Stimulated activated CD4-positive, alpha-beta T cell treated with anti-CD3 and anti-CD28 coated beads, Interleukin-12 subunit alpha, Interleukin-12 subunit beta, amount 100 ng/mL, for 48 hours (primary cell): ENCODE measurements at places on chromosomes 1 and 21.
A peak's percentile ranks its signal among the peaks of the same experiment; 100 is the strongest.

- no peak for DNase-seq
These were observed 114.5 kb upstream of the KCNK2 start for GRCh38 chr1:214967865-214968575.

DNA sequence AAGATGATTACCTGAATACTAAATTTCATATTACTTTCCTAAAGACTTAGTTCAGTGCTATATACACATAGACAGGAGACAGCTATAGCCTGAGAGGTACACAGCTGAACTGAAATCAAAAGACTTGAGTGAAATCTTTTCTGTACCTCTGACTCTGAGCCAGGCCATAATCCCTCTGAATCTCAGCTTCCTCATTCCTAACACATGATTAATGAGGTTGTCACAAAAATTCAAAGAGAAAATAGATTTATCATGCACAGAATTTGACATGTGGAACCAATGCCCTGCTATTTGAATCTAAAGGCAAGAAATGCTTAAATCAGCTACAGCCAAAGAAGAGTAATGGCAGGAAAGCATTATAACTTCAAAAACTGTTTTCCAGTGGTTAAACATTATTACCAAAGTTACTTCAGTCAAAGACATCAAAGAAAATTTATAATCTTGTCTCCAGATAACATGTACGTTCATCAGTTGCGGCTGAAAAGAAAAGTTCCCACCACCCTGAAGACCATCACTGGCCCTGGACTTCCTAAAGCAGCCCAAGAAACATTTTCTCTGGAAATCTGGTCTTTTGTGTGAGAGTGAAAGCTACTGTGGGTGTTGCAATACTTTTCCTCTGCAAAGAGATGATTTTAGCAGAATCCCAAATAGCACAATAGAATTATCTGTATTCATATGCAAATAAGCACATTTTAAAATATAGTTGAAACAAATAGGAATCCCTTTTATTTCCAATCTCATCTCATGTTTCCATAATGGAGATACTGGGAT, 13.8 kb upstream of the ATP1A1 start:
- DNase-seq, result no peak

DNA sequence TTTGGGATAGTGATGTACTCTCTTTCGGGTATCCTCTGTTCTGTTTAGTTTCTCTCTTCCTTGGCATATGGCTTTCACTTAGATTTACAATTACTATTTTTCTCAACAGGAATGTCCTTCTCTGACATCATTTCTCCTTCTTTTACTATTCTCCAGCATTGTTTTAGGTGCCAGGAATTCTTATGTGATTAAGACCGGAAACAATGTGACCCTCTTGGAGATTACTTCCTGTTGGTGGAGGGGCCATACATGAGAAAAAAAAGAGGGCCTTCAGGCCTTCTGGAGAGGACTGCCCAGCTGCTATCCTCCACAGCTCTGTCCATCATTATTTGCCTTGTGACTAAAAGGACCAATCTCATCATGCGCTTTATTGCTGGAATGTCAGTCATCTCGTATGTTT, 50.4 kb upstream of the ADAMTS5 start:
- DNase-seq, result no peak

GRCh38 chr1:244657421-244657820, 4.5 kb downstream of the DESI2 start:
- no peak for DNase-seq

DNA sequence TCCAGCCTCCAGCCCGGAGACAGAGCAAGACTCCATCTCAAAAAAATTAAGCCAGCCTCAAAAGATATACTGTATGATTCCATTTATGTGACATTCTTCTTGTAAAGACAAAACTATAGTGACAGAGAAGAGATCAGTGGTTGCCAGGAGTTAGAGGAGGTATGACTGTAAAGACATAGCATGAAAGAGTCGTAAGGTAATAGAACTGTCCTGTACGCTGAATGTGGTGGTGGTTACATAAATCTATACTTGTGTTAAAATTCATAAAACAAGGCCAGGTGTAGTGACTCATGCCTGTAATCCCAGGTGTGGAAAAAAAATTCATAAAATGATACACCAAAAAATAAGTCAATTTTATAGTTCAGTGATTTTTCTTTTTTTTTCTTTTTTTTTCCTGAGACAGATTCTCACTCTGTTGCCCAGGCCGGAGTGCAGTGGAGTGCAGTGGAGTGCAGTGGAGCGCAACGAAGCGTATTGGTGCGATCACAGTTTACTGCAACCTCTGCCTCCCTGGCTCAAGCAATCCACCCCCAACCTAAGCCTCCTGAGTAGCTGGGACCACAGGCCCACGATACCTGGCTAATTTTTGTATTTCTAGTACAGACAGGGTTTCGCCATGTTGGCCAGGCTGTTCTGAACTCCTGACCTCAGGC, 84.9 kb upstream of the CXADR start:
- DNase-seq, result no peak

DNA sequence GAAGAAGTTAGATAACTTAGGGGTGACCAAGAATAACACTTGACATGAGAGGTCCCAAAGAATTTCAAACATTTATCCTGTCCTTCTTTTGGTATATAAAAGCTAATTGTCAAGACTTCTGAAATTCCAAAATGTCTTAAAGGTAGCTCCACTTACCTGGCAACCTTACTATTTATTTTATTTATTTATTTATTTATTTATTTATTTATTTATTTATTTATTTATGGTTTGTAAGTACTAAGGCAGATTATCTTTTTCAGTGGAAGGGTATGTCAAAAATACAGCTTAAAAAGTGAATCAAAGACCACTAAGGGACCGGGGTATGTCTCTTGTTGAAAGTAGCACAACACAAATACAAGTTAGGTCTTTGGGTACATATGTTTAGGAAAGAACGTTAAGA, 620.8 kb upstream of the B3GALT2 start:
- DNase-seq, result no peak

- peak; percentile 10 for DNase-seq
These were observed 26.7 kb downstream of the NDC1 start for GRCh38 chr1:53811414-53811851.

- DNase-seq, result no peak
These were observed 158.4 kb downstream of the PTPRU start for GRCh38 chr1:29394521-29395225.

- DNase-seq, result no peak
These were observed 258.6 kb downstream of the GPATCH2 start for GRCh38 chr1:217372049-217372970.

GRCh38 chr1:176466514-176466913, 3.5 kb downstream of the PAPPA2 start:
- no peak for DNase-seq
